ENCODE measurements at places on chromosomes 4 and X. TPM values are rescaled to one million over a fixed set of nuclear protein-coding genes. Genes with fewer than 3 reads are reported as not detected.

- DNase-seq, result no peak
Measured at GRCh38 chrX:48961585-48962091, 4.2 kb upstream of the OTUD5 start.

LPAR4 gene
- 2.0 TPM for total RNA-seq

ITGB1BP2 gene
- 4.4 TPM for total RNA-seq

CXCL8 gene
- total RNA-seq, result 8.8 TPM

HSD17B13 gene
- 0.16 TPM for total RNA-seq

GRCh38 chr4:30719454-30720020 lies 632 bp upstream of the PCDH7 start:
- DNase-seq, result peak; percentile 73

GRCh38 chrX:104488811-104489210 lies 77.2 kb upstream of the IL1RAPL2 start:
- no peak for DNase-seq

- no peak for DNase-seq
Measured at GRCh38 chr4:10866666-10867065, 182.1 kb upstream of the CLNK start.

DNA sequence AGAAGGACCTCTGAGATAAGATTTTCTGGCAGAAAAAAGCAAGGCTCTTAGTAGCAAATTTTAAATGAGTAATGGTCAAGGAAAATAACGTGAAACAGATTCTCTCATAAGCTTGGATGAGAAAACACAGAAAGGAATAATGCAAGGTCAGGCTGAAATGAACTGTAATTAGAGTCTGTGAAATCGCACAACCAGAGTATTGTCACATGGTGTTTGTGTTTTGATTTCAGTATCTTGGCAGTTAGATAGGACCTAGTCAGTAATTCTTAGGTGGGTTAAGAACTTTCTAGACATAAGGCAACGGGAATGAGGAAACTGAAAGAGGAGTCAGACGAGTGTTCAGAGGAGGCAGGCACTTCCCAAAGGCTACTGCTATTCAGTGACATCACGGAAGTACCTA lies 34.6 kb downstream of the LIMCH1 start:
- DNase-seq, result no peak

DNA sequence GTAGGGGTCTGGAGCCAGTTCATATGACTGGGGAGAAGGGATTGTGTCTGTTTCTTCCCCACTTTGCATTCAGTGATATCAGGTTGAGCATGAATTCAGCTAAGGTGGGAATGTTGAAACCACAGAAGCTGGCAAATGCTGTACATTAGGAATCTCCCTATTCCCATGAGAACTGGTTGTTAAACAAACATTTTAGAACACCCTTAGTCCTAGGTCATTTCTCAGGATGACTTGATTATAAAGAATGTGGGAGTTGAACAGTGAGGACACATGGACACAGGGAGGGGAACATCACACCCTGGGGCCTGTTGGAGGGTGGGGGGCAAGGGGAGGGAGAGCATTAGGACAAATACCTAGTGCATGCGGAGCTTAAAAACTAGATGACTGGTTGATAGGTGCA lies 62.6 kb upstream of the LIMCH1 start:
- DNase-seq, result no peak

GRCh38 chrX:10156199-10157031 lies at the start of gene CLCN4:
TSS of gene CLCN4 (plus strand) at chrX:10156975. CDS start at chrX:10185033, 28,058 bp downstream.
- no peak for DNase-seq

DNA sequence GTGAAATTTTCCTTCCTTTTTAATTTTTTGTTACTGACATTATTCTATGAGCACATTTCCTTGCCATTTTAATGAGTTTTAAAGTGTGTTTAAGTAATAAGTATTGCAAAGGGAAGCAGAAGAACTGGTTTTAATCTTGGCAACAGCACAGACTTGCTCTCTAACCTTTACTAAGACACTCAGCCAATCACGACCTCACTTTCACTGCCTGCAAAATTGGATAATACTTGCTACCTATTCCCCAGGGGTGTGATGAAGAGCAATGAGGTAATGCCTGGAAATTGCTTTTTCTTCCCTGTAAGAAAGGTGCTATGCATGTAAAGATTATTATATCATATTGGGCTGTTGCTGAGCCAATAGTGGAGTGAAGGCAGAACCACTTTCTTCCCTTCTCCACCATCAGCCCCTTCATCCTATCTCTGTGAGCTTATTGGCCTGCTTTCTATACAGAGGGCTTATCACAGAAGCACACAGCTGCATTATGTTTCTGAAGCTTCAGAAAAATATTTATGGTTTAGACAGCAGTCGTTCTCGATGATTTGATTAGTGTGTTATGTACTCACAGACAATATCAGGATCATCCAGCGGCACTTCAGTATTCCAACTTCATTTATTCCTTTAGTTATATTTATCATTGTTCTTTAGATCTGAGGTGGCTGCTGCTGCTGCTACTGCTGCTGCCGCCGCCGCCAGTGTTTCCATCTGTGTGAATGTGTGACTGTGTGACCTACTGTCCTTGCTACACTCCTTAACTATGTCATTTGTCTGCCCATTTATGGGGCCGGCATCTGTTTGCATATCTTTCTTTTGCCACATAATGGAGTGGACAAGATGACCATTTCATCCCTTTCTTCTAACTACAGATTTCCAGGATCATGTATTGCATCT lies 255.1 kb downstream of the C4orf33 start:
- DNase-seq, result no peak

- DNase-seq, result peak; percentile 72
Measured at GRCh38 chr4:180058691-180059215, 2184.4 kb upstream of the TENM3 start.

FRYL gene
- total RNA-seq, result 56.8 TPM

SHROOM2 gene
- total RNA-seq, result 12.5 TPM

Measured in mesothelial cell of epicardium (in vitro differentiated cells).